ENCODE measurements at places on chromosomes 11 and 22.

GRCh38 chr11:74650498-74650897 lies 58.1 kb downstream of the POLD3 start:
- DNase-seq, result no peak

GRCh38 chr11:109267293-109268095 lies 154.5 kb upstream of the C11orf87 start:
- no peak for DNase-seq

- no peak for DNase-seq
Observed at GRCh38 chr11:11748706-11749365, 92.9 kb upstream of the USP47 start.

DNA sequence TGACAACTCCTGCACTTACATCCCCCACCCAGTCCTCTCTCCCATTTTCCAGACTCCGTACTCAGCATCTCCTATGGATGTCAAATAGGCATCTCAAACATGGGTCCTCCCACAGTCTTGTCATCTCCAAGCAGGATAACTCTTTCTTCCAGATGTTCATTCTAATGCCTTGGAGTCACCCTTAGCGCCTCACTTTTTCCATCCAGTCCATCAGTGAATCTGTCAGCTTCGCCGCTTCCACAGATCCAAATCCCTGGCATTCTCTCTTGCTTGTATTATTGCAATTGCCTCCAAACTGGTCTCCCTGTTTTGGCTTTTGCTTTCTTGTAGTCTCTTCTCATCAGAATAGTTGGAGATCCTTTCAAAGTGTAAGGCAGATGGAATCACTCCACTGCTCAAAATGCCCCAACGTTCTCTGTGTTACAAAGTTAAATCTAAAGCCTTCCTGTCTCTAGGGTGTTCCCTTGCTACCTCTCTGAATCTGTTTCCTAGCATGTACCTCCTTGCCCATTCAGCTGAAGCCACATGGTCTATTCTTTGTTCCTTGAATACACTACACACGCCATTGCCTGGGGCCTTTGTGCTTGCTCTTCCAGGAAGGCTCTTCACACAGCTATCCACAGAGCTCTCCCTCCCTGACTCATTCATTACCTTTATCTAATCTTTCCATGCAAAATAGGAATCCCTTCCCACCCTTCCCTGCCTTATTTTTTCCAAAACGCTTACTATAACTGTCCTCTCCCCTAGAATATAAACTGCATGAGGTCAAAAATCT lies 64.8 kb downstream of the UBASH3B start:
- no peak for DNase-seq

- DNase-seq, result no peak
Observed at GRCh38 chr11:9580894-9581293, 7.4 kb downstream of the WEE1 start.

GRCh38 chr22:33524511-33525260 lies 395.6 kb downstream of the LARGE1 start:
- DNase-seq, result no peak

GRCh38 chr11:47606731-47607130 lies 12.5 kb upstream of the C1QTNF4 start:
- no peak for DNase-seq

DNA sequence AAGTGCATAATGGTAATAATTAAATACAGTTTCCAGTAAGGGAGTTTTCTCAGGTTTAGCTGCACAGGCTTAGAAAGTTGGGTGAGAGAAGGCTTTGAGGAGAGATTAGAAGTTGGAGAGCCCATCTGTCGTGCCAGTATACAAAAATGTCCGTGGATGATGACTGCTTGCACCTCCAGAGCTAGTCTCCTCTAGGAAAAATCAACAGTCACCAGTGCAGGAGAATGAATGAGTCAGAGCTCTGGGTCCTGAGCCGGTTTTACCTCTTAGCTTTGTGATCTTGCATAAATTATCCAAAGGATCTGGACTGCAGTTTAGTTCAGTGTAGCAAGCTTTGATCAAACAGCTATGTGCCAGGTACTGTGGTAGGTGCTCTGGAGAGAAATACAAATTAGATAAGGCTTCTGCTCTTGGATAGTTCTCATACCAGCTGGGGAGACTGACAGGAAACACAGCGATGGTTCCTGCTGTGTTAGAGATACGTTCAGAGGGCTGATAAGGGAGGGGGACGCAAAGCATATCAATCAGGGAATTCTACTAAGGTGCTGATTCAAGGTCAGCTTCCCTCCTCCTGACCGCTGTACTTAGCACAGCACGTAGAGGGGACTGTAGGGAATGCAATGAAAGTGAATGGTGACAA lies 125.9 kb downstream of the TEAD1 start:
- no peak for DNase-seq

DNA sequence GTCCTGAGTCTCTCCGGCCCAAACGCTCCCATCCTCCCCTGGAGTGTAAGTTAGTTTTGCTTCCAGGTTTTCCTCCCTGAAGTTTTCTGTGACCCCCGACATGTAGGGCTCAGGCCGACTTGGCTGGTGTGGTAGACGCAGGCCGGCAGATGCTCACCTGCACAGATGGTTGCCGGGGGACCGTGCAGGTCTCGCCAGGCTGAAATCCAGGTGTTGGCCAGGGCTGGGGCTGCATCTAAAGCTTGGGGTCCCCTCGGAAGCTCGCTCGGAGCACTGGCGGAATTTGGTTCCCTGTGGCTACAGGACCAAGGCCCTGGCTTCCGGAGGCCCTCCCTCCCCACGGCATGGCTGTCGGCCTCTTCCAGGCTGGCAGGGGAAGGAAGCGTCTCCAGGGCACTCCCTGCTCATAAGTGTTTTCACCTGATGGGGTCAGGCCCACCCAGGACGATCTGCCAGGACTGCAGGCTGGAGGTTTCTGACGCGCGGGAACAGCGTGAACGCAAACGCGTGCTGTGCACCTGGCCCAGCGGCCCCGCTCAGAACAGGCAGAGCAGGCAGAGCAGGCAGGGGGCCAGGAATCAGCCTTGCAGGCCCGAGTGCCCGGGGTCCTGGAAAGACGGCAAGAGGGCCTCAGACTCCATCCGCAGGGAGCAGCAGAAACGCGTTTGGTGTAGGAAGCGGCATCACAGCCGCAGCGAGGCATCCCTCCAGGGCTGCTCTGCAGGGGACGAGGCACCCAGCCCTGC lies 258.2 kb downstream of the BRD1 start:
- DNase-seq, result no peak

DNA sequence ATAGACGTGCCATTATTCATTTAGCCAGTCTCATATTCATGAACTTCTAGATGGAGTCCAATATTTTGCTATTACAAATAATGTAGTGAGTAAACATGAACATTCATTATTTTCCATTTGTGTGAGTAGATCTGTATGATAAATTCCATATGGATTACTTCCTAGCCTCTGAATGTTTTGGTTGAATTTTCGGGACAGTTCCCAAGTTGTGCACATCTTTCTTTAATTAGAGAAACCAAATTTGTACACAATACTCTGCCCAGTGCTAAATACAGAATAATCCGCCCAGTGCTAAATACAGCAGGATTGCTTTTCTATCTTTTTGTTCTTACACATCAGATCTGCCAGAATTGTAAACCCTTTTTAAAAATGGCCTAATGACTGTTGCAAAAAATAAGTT lies 17.1 kb upstream of the APLP2 start:
- DNase-seq, result no peak

DNA sequence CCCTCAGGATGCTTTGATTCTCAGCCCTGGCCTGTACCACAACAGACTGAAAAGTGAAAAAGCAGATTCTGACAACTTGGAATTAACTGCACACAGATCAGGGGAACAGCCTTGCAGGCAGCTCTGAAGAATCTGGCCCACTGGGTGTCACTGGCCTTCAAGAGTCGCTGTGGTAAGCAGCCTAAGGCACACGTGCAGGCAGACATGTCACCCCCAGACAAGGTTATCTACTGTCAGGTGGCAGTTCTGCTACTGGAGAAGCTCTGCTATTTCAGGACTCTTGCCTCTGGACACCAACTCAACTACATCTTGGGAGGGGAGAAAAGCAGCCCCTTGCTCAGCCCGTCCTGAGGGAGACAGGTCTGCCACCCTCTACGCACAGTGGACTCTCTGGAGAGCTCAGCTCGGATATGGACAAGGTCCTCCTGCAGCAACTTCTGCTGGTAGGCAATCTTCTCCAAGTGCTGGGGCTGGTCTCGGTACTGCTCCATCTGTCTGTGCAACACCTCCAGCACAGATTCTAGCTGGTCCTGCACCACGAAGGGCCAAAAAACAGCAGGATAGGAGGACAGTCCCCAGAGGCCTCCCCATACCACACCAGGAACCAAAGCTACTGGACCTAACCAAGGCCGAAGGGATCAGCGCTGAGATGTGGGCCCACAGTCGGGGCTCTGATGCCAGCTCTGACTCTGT lies 63.0 kb downstream of the C11orf58 start:
- DNase-seq, result no peak

Measured in activated CD4-positive, alpha-beta T cell treated with anti-CD3 and anti-CD28 coated beads for 24 hours (primary cell).